ENCODE measurements at places on chromosomes 7 and 10.

DNA sequence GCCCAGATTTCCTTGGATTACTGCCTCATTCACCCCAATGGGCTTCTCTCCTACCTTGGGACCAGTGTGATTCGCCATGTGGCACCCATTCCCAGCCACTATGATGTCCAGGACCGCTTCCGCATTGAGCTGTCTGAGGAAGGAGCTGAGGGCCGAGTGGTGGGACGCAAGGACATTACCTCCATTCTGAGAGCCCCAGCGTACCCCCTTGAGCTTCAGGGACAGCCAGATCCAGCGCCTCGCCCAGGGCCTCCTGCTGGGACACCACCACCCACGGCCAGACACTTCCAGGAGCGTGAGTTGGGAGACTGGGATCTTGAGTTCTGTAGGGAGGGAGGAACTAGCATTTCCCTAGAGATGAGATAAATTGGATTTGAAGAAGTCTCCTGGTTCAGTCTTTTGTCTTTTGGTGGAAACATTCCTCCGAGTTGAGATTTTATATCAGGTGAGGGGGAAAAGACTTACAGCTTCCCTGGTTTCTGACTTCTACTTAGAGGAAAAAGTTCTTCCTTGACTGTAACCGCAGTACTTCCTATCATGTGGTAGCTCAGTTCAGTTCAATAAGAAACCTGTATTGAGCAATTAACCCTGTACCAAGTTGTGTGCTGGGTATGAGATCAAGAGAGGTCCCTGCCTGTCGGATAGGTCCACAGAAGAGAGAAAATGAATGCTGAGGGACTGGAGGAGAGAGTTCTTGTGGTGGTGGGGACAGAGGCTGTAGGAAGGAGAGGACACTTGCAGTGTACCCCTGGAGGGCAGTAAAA is 1.3 kb downstream of the MOSPD3 start:
- no peak for DNase-seq

- DNase-seq, result no peak
These were observed 4.3 kb upstream of the GPNMB start for GRCh38 chr7:23242321-23242720.

DNA sequence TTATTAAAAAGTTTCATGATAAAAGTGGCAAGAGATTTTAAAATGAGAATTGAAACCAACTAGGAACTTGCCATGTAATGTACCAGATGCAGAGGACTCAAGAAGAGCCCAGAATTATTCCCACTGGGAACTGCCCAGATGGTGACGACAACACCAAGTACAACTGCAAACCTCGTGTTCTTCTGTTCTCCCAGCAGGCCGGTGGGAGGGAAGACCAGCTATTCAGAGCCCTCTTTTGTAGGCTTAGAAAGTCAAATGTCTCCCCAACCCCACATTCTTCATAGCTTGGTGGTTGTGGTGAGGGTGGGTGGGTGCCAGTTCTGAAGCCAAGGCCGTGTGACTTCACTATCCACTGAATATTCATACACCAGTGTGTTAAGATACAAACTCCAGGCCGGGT is 54.3 kb upstream of the ITGB1 start:
- DNase-seq, result no peak

DNA sequence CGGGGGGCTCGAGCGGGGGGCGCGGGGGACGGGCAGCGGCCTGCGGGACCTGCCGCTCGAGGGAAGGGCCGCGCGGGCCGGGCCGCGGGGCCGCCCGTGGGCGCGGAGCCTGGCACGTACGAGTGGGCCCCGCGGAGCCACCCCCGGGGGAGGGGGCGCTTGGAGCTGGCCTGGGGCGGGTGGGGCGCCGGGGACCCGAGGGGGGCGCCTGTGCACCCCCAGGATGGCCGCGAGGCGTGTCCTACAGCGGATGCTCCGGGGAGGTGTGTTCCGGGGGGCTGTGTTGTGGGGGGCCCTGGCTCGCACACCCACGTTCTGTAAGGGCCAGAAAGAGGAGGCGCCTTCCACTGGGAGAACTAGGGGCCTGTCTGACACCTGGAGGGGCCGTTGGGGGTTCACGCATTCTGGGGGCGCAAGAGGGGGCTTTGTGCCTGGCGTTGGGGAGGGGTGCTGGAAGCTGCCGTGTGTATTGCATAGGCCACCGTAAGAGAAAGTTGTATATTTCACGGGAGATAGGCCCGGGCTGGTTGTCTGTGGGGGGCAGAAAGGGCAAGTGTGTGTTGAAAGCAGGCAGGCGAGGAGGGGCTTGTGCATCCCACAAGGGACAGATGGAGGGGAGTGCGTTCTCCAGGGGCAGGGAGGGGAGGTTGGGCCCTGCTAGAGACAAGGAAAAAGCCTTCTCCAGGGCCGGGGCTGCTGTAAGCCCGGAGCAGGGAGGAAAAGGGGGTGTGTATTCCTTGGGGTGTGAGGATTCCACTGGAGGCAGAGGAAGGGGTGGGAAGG is 663 bp downstream of the VPS37D start:
- no peak for DNase-seq

All from activated naive CD4-positive, alpha-beta T cell treated with anti-CD3 and anti-CD28 coated beads for 36 hours (primary cell).